ENCODE measurements at places on chromosomes 16 and 17. TPM values are rescaled to one million over a fixed set of nuclear protein-coding genes. Genes with fewer than 3 reads are reported as not detected.
A peak's percentile ranks its signal among the peaks of the same experiment; 100 is the strongest.

DNA sequence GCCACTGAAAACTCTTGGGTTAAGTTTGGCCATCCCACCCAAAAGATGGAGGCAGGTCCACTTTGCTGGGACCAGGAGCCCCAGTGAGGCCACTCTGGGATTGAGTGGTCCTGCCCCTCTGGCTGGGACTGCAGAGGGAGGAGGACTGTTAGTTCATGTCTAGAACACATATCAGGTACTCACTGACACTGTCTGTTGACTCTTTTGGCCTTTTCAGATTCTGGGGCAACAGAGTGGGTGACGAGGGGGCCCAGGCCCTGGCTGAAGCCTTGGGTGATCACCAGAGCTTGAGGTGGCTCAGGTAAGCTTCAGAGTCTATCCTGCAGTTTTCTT is 19.5 kb upstream of the CYLD start:
- no peak for DNase-seq

DNA sequence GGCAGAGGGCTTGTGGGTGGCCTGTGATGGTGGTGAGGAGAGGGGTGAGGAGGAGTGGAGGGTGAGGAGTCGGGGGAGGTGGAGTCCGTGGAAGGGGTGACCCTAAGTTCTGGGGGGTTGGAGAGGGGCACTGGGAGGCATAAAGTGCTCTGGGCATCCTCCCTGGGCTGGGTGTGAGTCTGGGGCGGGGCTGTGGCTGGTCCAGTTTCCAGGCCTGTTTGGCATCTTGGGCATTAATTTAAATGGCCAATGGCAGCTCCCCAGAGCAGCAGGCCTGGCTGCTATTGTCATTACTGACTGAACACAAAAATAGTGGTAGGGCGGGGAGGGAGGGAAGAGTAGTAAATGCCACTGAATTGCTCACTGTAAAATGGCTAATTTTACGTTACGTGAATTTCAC is 7.7 kb upstream of the ARHGAP23 start:
- no peak for DNase-seq

DNA sequence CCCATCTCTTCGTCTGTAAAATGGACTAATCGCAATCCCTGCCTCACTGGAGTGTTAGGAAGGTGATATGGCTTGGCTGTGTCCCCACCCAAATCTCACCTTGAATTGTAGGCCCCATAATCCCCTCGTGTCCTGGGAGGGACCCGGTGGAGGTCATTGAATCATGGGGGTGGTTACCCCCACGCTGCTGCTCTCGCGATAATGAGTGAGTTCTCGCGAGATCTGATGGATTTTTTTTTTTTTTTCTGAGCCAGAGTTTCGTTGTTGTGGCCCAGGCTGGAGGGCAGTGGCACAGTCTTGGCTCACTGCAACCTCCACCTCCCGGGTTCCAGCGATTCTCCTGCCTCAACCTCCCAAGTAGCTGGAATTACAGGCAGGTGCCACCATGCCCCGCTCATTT is 11.2 kb downstream of the TRARG1 start:
- no peak for DNase-seq

DNA sequence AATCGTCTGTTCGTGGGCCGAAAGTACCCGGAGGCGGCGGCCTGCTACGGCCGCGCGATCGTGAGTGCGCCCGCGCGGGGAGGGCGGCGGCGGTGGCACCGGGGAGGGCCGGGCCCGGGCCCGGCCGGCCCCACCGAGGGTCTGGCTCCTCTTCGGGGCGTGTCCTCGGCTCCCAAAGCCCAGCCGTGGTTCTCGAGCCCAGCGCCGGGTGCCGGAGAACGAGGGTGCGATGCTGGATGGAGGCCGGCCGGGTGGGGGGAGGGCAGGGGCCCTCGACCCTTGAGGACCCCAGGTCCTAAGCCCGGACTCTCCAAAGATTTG is 375 bp downstream of the STUB1 start:
- DNase-seq = no peak

GRCh38 chr16:29315046-29315445 is 91.5 kb downstream of the NPIPB11 start:
- no peak for DNase-seq

GRCh38 chr17:62995377-62995885 is 29.4 kb downstream of the TANC2 start:
- peak; percentile 45 for DNase-seq

The PRDM7 gene
- not detected for total RNA-seq

The ALG1 gene
- 12.0 TPM for total RNA-seq

DNA sequence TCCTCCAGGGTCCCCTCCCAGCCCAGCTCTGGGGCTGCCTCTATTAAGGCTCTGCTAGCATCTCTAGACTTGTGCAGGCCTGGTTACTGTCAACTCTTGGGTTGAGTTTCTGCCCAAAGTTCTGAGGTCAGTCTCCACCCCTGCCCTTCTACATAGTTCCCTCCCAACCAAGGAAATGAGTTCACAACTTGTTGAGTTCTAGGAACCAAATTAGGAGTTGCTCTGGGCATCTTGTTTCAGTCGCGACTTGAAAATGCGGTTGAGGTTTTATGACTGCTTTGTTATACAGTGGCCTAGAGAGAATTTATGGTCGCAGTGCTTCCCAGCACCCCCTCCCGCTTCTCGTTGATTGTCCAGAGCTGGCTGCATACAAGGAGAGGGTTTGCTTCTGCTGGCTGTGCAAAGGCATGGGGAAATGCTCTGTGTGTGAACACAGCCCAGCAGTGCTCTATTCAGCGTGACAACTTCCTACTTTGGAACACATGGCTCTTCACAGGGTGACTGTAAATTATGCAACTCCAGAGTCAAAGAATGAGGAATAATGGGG is 20.2 kb downstream of the GNAO1 start:
- no peak for DNase-seq

DNA sequence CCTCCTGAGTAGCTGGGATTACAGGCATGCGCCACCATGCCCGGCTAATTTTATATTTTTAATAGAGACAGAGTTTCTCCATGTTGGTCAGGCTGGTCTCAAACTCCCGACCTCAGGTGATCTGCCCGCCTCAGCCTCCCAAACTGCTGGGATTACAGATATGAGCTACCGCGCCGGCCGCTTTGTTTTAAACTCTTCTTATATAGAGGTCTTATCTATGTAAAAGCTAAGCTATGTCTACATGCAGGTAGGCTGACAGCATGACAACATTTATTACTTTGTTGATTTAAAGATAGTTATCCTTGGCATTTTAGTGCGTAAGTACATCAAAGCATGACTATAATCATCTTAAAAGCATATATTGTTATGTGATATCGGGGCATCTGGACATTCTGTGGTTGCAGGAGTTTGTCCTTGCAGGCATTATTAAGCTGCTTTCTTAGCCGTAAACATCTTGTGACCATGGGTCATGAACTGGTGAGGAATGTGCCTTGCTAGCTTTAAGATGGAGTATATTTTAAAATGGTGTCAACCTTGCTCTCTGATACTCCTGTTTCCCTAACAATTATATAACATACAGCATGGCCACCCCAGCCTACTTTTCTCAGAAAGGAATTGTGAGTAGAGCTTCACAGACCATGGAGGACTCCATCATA is 45.8 kb upstream of the TAOK1 start:
- DNase-seq = no peak

GRCh38 chr16:57610611-57611010 is 17.8 kb upstream of the ADGRG1 start:
- DNase-seq = no peak

GRCh38 chr16:83482545-83483162 is 325.1 kb upstream of the HSBP1 start:
- DNase-seq = no peak

DNA sequence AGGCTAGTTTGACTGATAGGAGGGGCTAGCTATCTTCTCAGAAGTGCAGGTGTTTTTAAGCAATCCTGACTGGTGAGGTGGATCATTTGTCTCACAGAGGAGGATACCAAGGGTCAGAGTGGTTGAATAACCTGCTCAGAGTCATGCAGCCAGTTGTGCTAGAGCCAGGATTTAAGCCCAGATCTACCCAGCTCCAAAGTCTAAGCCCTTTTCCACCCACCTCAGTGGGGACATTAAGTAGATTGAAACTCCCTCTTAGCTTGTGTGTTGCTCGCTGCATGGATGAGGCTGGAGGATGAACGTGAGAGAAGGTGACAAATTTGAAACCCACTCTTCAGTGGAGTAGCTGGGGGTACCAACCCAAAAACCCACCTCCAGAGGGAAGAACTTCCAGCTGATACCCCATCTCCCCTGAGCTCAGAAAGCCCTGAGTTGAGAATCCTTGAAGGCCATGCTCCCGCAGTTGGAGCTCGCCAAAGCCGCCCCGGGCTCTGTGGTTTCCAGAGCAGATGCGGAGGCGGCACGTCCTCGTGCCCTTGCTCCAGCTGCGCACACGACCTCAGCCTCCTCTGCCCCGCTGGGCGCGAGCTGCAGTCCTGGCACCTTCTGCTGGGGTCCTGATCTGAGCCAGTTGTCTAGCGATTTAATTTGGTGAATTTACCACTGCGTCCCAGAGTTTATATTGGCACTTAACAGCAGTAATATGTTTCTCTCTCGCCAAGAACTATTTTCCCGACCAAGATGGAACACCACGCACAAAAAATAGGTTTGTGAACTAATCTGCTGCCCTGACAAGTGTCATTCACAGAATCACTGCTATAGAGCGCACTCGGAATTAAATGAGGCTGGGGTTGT is 159.5 kb downstream of the CCDC182 start:
- DNase-seq = no peak

DNA sequence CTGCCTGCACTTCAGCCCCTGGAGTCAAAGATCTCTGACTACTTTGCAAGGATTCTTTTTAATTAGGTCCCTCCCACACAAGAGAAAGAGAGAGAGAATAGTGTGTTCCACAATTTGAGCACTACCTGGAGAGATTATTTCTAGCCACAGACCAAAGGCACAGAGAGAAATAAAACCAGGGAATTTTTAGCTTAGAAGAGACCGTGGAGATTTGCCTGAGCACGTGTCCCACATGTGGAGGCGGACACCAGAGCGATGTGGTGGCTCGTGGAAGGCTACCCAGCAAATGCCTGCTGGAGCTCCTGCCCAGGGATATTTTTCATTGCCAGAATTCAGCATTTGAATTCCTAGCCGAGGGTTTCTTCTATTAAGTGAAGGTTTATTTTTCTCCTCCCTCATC is 50.6 kb downstream of the MGAT5B start:
- DNase-seq = no peak

The CCL5 gene
- total RNA-seq = not detected

DNA sequence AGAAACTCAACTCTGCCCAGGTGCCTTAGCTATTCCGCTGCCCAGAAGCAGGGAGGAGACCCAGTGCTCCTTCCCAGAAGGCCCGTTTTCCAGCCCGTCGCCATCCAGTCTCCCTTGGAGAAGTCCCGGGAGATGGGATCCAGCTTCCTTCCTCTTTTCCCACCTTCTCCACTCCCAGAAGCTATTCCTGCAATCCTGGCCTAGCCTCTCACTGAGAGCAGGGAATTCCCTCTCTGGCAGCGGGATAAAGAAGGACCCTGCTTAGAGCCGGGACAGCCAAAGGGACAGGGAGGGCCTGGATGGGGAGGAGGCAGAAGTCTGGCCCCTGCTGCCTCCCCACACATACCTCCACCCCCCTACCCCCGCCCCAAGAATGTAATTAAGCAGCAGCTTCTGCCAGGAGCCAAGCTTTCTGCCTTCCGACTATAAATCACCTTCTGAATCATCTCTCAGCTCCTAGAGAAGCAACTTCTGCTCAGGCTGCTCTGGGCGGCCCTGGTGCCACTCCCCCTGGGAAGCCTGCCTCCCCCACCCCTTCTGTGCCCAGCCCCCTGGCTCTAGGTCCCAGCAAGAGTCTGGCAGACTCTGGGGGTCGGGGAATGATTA is 6.4 kb downstream of the WNT3 start:
- DNase-seq = no peak

The AOC2 gene
- not detected for total RNA-seq

The KRTAP3-2 gene
- total RNA-seq = not detected

DNA sequence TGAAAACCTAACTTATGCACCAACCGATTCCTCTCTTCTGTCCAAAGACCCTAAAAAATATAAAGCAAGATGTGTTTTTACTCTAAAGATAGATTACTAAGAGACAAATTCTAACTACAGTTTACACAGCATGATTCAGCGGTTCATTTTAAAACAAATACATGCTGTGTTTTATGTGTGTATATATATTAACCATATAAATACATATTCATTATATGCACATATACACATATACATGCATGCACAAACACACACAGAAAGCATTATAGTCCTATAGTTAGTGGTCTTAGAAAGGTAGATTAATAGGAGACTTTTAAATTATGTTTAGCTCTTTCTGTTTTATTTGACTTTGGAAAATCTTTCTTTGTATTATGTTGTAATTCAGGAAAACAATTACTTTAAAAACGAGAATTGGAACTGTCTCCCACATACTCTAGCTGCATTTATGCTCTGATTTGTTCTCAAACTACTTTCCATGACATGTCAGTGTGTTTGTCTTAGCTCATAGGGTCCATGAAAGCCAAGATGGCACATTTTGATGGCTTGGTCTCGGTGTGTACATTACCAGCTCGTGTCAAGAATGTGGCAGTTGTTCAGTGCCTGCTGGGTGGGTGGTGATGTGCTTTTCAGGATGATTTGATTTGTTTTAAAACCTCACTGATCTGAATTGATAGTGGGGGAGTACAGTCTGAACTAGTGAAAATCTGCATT is 548.8 kb upstream of the SALL1 start:
- DNase-seq = no peak

DNA sequence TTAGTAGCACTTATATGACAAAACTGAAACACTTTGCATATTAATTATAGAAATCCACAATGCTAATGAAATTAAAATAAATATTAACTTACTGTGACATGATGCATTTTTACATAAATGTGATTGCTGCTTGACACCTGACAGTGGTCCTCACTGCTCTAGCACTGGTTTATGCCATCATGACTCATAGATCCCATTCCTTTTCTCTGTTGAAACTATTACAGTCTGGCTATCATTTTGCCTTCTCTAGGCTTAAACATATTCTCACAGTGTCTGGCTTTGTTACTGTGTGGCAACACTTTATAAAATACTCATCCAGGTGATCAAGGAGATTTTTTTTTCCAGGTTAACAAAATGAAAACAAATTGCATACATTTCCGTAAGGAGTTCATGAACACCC is 108.0 kb downstream of the MRTFB start:
- DNase-seq = no peak

- DNase-seq = no peak
Observed at GRCh38 chr16:53414381-53414780, 19.9 kb upstream of the RBL2 start.

The PABPN1L gene
- not detected for total RNA-seq

The FBXL16 gene
- total RNA-seq = 1.0 TPM

The SULT1A4 gene
- 2.5 TPM for total RNA-seq

GRCh38 chr17:7573324-7574080 is 5.9 kb upstream of the CD68 start:
- peak; percentile 82 for DNase-seq

- DNase-seq = no peak
Observed at GRCh38 chr17:17420082-17420481, 56.7 kb upstream of the MED9 start.

The FOXC2 gene
- total RNA-seq = 0.60 TPM

- peak; percentile 69 for DNase-seq
Observed at GRCh38 chr16:69270395-69270794, 40.8 kb upstream of the VPS4A start.

All from H4 (cell line).